ENCODE measurements at places on chromosomes 12 and 14.
A peak's percentile ranks its signal among the peaks of the same experiment; 100 is the strongest.

- peak; percentile 29 for DNase-seq
Observed at GRCh38 chr14:73634011-73634833, 10.6 kb upstream of the DNAL1 start.

- DNase-seq = no peak
Observed at GRCh38 chr14:71651228-71651627, 281.0 kb upstream of the RGS6 start.

GRCh38 chr12:83826112-83826511 lies 1086.5 kb downstream of the SLC6A15 start:
- DNase-seq = no peak

GRCh38 chr14:100696008-100696407 lies 30.7 kb upstream of the DLK1 start:
- DNase-seq = no peak

GRCh38 chr14:46323404-46323762 lies 328.2 kb downstream of the RPL10L start:
- DNase-seq = no peak

- DNase-seq = peak; percentile 64
Observed at GRCh38 chr12:95674163-95674562, 116.4 kb downstream of the NTN4 start.

GRCh38 chr14:96102081-96102856 lies 63.1 kb downstream of the C14orf132 start:
- DNase-seq = no peak

GRCh38 chr12:75632442-75632841 lies 121.0 kb upstream of the KRR1 start:
- DNase-seq = no peak

DNA sequence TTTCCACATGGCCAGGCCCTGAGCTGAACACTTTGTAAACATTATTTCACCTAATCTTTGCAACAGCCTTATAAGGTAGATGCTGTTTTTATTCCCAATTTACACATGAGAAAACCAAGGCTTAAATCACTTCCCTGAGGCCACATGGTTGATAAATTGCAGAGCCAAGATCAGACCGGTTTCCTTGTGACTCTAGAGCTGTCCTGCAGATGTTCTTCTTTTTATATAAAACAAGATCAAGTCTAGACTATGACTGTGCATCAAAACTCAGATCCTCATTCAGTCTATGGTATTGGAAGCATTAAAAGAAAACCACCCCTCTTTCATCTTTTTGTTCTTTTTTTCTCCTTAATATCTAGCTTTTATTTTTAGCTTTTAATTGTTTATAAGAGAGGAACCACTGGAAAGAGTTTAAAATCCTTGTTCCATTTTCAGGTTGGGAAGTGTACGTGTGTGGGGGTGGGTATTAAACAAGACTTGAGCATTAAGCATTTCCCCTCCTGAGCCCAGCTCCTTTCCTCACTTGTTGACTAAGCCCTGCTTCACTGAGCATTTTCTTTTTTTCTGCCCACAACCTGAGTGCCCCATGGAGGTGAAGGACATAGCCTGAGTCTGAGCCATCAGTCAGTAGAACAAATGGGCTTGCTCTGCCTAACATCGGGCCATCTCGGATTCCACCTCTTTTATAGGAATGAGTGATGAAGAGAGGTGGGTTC lies 45.4 kb downstream of the GPATCH2L start:
- no peak for DNase-seq

DNA sequence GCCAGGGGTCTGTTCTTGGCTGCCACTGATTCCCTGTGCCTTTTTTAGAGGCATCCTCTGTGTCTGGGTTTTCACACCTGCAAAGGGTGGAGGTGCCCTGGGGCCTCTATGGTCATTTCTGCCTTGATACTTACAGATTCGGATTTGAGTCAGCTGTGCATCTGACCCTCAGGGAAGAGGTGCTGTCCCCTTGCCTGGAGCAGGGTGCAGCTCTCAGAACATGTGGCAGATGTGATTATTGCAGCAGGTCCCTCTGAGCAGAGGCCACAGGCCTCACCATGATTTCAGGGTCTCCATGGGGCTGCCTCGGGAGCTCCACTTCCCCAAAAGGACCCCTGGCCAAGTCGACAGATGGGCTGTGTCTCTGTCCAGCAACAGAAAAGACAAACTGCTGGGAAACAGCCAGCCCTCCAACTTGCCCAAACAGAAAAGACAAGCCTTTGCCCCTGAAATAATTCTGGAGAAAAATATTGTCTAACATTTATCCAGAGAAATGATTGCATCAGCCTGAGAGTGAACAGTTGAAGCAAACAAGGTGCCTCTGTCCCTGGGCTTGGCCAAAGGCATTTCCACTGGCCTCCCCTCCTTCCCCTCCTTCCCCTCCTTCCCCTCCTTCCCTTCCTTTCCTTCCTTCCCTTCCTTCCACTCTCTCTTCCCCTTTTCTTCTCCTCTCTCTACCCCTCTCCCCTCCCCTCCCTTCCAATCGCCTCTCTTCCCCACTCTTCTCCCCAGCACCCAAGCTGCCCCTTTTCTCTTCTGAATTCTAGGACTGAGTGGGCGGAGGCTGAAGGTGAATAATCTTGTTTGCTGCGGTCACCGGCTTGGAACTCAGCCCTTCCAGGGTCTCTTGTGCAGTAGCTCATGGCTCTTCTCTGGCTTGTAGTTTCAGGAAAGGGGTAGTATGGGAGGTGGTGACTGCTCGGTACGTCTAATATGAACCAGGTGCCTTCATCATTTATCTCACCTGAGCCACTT lies 676 bp downstream of the SERPINA3 start:
- no peak for DNase-seq

GRCh38 chr14:87623616-87624015 lies 369.4 kb downstream of the GALC start:
- no peak for DNase-seq

- DNase-seq = no peak
Observed at GRCh38 chr12:94140556-94140955, 7.8 kb upstream of the PLXNC1 start.

GRCh38 chr14:99168330-99168729 lies 103.7 kb downstream of the BCL11B start:
- no peak for DNase-seq

DNA sequence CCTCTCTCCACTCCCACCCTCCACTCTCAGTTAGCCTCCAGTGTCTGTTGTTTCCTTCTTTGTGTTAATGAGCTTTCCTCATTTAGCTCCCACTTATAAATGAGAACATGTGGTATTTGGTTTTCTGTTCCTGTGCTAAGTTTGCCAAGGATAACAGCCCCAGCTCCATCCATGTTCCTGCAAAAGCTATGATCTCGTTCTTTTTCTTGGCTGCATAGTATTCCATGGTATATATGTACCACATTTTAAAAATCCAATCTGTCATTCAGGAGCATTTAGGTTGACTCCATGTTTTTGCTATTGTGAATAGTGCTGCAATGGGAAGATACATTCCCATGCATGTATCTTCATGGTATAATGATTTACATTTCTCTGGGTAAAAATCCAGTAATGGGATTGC lies 2.8 kb upstream of the WASHC4 start:
- DNase-seq = no peak

DNA sequence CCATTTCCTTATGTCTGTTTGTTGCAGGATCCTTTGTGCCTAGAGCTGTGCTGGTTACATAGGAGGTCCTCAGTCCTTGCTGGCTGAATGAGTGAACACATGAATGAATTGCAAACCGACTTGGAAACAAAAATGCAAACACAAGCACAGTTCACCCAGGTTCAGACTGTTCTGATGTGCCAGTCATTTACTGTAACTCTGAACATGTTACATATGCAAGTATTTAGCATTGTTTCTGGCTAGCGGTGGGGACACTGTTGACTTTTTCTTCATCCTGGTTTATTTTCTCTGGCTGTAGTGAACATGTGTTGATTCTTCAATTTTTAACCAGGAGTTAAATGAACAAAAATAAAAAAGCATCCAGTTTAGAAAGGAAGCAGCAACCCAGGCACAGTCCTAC lies 33.4 kb downstream of the TSPAN9 start:
- no peak for DNase-seq

DNA sequence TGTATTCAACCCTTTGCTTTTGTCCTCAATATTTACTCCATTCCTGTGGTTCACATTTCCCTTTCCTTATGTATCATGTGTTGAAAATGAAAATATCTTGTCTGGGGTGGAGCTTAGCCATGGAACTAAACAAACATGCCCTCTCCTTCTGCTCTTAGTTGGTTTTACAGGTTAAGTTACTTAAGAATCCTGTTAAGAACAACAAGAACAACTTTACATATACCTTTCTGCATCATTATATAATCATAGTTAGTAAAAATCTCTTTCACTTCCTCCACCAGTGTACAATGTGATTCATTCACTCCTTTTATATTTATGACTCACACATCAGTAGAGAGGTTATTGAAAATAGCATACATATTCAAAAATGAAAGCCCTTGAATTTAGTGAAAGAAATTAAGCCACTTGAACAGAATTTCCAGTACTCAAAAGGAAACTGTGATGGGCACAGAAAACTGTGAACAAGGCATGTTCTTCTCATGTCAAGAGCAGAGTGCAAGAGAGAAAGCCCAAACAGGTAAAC lies 307.7 kb downstream of the CCDC91 start:
- DNase-seq = no peak

GRCh38 chr12:122862872-122863701 lies 27.8 kb downstream of the HIP1R start:
- DNase-seq = peak; percentile 64

DNA sequence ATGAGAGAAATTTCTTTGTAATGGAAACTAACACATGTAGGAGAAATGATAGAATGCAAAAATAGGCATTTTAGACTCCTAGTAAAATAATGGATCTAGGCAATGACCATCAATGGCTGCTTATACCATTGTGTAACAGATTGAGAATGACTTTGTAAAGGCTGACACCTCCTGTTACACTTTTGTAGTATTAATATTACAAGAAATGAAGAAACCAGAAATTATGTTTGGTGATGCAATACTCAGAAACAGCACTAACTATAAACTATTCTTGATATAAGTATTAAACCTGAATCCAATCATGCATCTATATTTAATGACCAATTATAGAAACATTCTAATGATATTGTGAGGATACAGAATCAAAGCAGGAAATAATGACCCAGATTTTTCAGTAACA lies 108.5 kb upstream of the CNTN1 start:
- DNase-seq = no peak

GRCh38 chr12:23834076-23834475 lies 115.4 kb downstream of the SOX5 start:
- no peak for DNase-seq

GRCh38 chr14:103091041-103091882 lies 3.3 kb upstream of the EXOC3L4 start:
- DNase-seq = no peak

DNA sequence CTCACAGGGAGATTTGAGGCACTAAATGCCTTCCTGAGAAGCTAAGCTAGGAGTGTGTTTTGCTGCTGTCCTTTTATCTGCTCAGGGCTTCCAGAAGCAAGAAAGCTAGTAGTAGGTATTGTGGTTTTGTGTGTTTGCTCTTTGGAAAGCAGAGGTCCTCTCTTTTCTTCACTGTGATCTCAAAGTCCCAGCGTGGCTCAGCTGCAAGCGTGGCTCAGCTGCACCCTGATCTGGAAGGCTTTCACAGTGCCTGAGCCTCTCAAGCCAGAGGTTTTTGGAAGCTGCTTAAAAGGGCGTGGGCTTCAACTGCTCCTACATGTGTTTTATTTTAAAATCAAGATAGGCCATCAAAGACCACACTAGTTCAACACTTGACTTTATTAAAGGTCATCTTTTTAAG lies 337.4 kb upstream of the RGS6 start:
- no peak for DNase-seq

GRCh38 chr14:78902010-78902623 lies 731.9 kb downstream of the NRXN3 start:
- peak; percentile 9 for DNase-seq

DNA sequence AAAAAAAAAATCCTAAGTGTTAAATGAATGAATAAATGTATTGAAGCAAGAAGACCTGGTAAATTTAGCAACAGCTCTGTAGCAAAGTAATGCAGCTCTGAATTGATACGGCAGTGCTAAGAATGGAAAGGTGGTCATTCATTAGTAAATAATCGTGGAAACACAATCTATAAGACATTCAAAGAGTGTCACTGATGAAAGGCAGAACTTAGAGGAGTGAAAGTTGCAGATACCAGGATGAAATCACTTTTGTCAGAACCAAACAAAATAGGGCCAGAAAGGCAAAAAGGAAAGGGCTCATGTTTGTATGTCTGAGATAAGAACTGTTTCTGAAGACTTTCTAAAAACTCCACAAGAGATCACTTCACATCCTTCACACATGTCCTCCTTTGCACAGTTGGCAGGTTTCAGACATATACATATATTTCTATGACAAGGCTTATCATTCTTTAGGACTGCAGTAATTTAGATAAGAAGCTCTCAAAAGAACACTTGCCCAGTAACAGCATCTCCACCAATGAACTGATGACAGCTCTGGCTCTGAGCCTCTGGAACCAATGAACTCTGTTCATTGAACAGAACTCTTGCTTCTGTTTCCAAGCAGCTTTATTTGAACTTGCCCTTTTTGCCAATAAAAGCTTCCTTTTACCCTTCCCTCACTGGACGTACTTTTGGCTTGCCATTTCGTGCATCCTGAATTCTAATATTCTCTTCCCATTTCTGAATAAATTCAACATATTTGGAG lies 4.2 kb upstream of the LRR1 start:
- no peak for DNase-seq

GRCh38 chr12:93819050-93819491 lies 141.9 kb downstream of the CRADD start:
- no peak for DNase-seq

DNA sequence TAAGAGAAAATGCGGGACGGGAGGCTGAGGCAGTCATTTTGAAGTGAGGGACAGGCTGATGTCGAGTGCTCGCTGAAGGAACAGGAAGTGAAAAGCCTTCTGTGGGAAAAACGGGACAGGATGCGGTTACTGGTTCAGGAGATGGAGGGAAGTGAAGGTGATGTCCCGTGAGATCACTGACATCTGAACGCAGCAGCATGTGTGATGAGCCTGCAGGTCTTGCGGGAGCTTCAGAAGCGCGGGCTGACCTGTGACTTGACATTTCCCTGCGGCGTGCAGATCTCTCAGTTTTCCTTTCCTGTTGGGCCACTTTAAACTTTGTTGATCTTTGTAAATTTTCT lies 77.8 kb downstream of the DDX51 start:
- no peak for DNase-seq

- DNase-seq = no peak
Observed at GRCh38 chr12:9867531-9867930, 1.6 kb downstream of the CLEC2B start.

GRCh38 chr12:9367201-9367600 lies 159.0 kb upstream of the PZP start:
- no peak for DNase-seq

GRCh38 chr14:103523575-103523954 lies 935 bp upstream of the CKB start:
- no peak for DNase-seq

DNA sequence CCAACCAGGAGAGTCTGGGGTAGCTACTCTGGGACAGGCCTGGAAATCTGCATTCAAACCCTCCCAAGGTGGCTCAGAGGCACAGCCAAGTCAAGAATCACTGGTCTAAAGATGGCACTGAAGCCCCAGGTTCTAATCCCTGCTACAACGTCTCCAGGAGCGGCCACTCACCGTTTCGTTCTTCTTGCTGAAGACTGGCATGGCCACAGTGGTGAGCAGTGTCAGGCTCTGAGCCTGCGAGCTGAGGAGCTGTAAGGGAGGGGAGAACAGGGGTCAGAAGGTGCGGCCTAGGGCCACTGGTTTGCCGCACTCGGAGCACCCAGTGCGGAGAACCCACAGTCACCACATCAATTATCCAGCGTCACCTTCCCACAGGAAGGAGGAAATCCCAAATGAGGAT lies 38.8 kb downstream of the CACNA2D4 start:
- DNase-seq = no peak

GRCh38 chr12:82800185-82800584 lies 113.5 kb downstream of the TMTC2 start:
- no peak for DNase-seq

Measured in DMS79 (cell line).